NCI-H1105 treated with DMSO at 0.1 percent for 48 hours (cell line): ENCODE measurements at places on chromosomes 12 and 14.
A peak's percentile ranks its signal among the peaks of the same experiment; 100 is the strongest.

DNA sequence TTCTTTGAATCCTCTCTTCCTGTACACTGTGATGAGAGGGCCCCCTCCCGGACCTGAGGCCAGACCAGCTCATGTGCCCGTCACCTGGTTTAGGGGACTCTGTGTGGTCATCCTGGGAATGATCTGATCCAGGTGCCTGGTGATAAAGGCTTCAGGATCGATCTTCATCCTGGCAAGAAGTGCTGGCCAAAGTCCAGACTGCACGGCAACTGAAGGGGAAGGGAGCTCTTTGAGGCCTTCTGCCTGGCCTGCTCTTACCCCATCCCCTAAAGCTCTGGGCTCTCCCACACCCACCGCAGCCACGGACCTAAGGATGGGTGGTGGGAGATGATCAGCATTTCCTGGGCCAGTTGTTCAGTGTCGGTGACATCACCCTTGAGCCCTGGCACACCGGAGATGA, 31.8 kb downstream of the GCN1 start:
- no peak for DNase-seq

DNA sequence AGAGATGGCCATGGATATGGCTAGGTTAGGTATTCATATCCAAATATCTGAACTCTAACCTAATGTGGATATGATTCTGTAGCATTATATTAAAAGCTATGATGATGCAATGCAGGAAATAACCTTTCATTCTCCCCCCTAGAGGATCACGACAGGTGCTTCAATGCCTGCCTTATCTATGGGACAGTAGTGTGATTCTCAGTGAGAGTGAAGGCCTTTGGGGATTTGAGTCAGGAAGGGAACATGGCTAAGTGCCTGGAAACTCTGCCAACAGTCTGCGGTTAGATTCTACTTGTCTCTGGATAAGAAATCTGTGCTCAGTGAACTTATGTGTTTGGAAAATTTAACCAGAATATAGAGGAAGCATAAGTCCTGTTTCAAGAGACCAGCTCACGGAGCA, 81.8 kb downstream of the SLC38A1 start:
- DNase-seq, result no peak

DNA sequence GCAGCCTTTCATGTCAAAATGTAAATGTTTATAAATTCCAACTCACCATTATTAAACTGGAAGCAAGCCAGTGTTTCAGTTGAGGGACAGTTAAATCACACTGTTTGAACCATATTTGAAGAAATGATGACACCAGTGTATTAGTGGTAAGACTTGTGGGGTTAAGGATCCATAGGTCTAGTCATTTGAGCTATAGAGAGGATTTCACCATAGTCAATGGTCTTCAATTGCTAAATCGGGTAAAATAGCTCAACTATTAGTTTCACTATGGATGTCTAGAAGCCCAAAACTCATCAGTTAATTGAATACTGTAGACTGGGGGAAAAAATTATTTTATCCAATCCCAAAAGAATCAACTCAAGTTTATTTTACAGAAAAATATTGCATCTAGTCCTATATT, 659.1 kb downstream of the NRXN3 start:
- DNase-seq, result no peak

DNA sequence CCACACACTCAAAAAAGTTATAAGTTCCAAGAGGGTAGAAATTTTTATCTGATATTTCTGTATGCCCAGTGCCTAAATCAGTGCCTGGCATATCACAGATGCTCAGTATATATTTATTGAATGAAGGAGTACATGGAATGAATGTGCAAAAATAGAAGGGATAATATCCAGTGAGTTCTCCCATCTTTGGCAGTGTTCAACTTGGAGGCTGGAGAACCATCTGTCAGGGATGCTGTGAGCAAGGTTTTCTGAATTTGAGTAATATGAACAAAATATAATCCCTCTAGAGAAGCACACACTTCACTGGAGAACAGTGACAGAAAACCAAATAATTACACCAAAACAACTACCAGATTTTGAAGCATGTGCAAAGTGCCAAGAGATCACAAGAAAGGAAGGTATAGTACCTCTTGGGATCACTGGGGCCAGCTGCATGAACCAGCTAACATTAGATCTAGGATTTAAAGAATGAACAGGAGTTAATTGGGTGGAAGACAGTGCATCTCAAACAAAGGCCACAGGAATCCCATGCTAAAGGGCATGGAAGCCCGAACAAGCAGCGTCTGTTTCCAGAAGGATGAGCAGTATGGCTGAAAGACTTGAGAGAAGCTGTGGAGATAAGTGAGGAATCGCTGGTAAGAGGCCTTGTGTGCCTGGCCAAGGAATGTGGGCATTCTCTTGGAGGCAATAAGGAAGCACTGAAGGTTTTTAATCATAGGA, 11.5 kb downstream of the SLC8A3 start:
- no peak for DNase-seq

GRCh38 chr12:95265765-95266164, 48.2 kb downstream of the VEZT start:
- no peak for DNase-seq

GRCh38 chr12:125247477-125247876, 182.2 kb downstream of the AACS start:
- DNase-seq, result no peak

DNA sequence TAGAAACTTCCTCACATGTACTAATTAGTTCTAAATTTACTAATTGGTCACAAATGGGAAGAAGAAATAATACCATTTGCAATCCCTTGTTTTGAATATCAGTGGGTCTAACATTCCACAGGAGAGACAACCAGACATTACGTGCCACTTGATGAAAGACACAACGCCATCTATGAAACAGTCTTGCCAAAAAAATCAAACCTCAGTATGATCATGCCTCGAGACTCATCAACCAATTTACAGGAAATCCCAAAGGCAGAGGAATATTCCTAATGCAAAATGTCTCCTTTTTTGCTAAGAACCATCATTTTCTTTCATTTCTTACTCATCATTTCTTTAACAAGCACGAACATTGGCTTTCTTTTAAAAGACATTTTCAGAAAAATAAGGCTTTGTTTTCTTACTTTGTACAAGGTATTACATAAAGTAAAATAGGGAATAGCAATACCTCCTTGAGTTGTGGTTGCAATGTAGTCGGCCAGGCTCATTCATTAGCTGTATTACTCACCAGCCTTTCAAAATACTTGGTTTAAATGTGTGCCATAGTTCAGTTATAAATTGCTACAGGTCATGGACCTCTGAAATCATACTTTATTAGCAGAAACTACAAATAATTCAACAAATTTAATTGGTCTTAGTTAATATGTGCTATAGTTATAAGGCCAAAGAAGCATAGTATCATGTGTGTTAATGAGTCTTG, 436.2 kb upstream of the FLRT2 start:
- DNase-seq, result no peak

DNA sequence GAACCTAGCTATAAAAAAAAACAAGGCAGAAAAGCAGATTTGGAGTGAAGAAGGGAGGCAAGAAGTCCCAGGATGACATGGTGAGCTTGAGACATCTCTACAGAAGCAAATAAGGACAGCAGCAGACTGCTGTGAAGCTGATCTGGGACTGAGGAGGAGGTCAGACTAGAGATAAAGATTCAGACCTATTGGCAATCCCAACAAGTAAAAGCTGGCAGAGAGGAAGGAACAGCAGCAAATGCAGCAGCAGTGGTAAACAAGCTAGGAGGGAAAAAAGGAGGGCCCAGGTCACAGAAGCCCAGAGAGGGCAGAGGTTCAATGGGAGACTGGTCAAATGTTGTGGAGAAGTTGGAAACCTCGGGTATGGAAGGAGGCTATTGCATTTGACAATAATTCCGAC, 11.3 kb downstream of the SPTB start:
- no peak for DNase-seq

- peak; percentile 49 for DNase-seq
Measured at GRCh38 chr12:106919910-106920544, 35.7 kb upstream of the TMEM263 start.

GRCh38 chr12:45670346-45671065, 59.0 kb upstream of the ARID2 start:
- no peak for DNase-seq

DNA sequence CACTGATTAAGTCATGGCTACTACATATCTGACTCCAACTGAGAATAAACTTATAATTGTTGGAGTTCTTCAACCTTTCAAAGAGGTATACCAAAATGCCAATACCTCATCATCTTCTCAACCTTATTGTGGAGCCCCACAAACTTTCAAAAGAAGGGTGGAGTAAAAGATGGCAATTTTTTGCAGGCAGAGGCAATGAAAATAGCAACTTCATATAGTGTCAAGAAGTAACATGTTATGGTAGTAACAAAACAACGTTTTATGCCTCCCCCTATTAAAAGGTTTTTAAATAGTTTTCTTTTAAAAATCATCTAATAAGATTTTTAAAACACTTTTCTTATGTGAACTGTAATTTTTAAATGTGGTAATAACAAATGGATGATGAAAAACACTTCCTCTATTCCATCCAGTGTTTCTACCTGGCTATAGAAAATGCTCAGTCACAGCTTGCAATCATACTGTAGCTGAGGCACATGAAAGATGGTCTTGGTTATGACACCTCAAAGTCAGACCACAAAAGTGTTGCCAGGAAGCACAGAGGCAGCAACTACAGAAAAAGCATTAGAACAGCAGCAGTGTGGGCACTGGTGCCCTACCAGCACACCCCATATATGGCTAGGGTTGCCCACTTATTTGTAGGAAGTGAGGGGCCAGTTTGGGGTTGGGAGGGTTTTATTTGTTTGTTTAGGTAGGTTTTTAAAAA, 7.0 kb downstream of the PPP1R12A start:
- no peak for DNase-seq

- no peak for DNase-seq
Measured at GRCh38 chr12:113424456-113424855, 2.3 kb downstream of the SDSL start.

GRCh38 chr12:62575036-62575435, 108.4 kb downstream of the MON2 start:
- no peak for DNase-seq

DNA sequence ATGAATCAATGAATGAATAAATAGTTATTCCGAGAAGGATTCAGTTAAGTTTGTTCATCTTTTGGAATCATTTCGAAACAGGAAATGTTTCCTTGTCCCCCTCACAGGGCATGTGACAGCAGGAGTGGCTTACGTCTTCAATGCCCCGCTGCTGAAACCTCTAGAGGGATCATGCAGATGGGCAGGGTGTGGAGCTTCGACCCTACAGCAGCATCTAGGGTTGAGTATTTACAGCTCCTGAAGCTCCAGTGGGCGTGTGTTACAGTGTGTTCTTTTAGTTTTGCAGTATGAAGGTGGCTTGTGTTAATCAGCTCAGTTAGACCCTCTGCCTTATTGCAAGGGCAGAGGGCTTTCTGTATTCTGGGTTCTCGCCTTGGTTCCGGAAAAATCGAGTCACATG, 2.6 kb downstream of the NAV3 start:
- DNase-seq, result no peak

- DNase-seq, result no peak
Measured at GRCh38 chr14:59831121-59831730, 39.4 kb downstream of the RTN1 start.

- DNase-seq, result no peak
Measured at GRCh38 chr14:51295646-51296263, 55.7 kb downstream of the TMX1 start.

GRCh38 chr12:128914908-128915563, 61.8 kb downstream of the GLT1D1 start:
- no peak for DNase-seq

- peak; percentile 90 for DNase-seq
Measured at GRCh38 chr14:81435391-81436295, 35.5 kb upstream of the STON2 start.

GRCh38 chr12:104692557-104693218, 235.9 kb downstream of the CHST11 start:
- DNase-seq, result no peak

GRCh38 chr12:114855678-114856077, 171.7 kb upstream of the TBX3 start:
- no peak for DNase-seq

GRCh38 chr12:118536306-118536906, 160.1 kb downstream of the SUDS3 start:
- DNase-seq, result no peak

GRCh38 chr12:66438601-66439000, 136.3 kb downstream of the HELB start:
- no peak for DNase-seq

GRCh38 chr12:77339610-77340009, 274.2 kb upstream of the E2F7 start:
- DNase-seq, result no peak

- DNase-seq, result no peak
Measured at GRCh38 chr14:49933128-49933527, 40.2 kb downstream of the ARF6 start.

DNA sequence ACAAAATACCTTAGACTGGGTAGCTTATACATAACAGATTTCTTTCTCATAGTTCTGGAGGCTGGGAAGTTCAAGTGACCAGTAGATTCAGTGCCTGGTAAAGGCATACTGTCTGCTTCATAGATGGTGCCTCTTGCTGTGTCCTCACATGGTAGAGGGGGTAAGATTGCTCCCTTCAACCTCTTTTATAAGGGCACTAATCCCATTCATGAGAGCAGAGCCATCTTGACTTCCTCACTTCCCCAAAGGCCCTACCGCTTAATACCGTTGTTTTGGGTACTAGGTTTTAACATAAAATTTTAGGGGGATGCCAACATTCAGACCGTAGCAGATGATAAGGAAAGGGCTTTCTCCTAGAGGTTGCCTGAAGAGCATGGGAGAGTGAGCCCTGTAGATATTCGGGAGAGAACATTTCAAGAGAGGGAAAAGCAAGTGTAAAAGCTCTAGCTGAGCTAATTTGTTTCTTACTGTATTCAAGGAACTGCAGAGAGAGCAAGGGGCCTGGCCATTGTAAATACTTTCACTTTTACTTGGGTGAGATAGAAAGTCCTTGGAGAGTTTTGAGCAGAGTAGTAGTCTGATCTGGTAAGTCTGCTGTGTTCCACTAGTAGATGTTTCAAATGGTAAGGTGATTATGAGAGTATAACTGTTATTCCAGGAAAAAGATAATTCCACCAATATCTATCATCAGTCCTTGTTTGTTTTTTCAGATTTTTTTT, 27.3 kb downstream of the FRS2 start:
- DNase-seq, result no peak

GRCh38 chr12:87995581-87996178, 33.5 kb downstream of the C12orf50 start:
- peak; percentile 84 for DNase-seq

- DNase-seq, result no peak
Measured at GRCh38 chr14:33754261-33754660, 196.6 kb downstream of the EGLN3 start.

GRCh38 chr12:47860279-47860841, 40.7 kb upstream of the HDAC7 start:
- no peak for DNase-seq

- DNase-seq, result no peak
Measured at GRCh38 chr14:100566119-100566518, 21.1 kb downstream of the BEGAIN start.

- no peak for DNase-seq
Measured at GRCh38 chr14:39555749-39556148, 123.5 kb upstream of the FBXO33 start.

GRCh38 chr12:67042697-67043131, 226.4 kb upstream of the CAND1 start:
- DNase-seq, result peak; percentile 77
